ENCODE measurements at places on chromosomes 5 and 9.

GRCh38 chr5:79135790-79136553 lies 24.4 kb downstream of the BHMT start:
- no peak for DNase-seq

DNA sequence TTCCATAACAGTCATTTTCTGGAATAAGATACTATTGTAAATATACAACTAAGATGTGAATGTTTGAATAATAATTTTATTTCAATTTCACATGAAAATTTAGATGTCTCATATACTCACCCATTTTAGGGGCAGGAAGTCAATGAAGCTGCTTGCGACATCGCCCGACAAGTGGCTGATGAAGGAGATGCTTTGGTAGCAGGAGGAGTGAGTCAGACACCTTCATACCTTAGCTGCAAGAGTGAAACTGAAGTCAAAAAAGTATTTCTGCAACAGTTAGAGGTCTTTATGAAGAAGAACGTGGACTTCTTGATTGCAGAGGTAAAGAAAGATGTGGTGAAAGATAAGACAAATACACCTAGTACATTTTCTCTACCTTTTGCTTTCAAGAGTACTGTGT lies 8.6 kb downstream of the BHMT start:
- no peak for DNase-seq

GRCh38 chr5:32471784-32472183 lies 27.2 kb upstream of the ZFR start:
- DNase-seq = no peak

- no peak for DNase-seq
These were observed 33.5 kb downstream of the ELOVL7 start for GRCh38 chr5:60810438-60811085.

DNA sequence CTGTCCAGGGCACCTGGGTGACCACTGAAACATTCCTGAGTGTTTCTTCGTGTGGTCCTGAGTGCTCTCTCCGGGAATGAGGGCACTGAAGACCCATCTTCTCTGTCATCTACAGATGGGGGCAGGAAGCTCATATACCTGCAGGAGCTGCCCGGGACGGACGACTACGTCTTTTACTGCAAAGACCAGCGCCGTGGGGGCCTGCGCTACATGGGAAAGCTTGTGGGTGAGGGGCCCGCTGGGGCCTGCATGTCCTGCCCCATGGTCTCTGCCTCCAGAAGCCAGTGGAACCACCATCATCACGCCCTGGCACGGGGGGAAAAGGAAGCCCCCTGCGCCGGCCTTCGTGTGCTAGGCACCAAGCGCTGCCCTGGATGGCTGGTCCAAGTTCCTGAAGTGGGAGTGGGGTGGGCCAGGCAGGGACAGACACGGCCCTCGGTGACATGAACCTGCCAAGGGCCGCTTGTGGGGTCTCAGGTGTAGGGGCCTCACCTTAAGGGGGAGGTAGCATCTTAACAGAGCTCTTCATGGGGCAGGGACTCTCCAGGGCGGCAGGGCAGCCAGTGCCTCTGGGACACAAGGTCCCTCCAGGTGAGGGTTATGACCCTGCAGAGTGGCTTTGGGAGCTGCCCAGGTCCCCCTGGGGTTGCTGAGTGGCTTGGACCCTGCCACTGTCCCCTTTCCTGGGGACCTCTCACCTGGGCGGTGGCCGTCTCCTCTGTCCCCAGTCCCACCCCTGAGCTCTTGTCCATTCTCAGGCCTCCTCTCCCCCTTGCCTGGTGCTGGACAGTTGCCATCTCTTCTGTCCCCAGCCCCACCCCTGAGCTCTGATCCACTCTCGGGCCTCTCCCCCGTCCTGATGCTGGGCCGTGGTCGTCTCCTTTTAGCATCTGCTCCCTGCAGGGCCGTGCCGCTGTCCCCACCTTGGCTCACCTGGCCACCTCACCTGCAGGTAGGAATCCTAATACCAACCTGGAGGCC lies 2.1 kb downstream of the OBP2A start:
- no peak for DNase-seq

DNA sequence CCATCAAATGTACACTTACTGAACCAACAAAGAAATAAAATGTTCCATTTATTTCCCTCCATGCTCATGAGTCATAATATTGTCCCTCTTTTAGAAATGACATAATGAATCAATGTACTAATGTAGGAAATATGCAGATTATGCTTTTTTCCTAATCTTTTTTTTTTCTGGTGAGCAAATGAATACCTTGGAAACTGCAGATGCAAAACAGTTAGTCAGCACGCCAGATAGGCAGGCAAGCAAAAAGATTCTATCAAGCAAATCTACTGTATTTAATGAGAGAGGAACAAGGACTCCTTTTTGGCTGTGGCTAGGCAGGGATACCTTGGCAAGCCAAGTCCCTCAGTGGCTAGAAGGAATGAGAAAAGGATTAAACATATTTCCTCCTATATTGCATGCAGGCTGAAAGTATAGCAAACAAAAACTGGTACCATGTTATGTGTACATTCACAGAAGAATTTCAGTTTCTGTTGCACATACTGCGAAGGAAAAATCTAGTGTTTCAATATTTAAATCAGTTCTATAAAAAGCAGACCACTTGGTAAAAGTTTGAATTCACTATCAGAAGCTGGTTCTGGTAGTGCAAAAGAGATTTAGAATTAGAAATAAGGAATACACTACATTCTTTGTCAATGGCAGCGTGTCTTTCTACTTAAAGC lies 605.4 kb downstream of the TLE1 start:
- DNase-seq = no peak
